ENCODE measurements at places on chromosomes 2 and 18.

DNA sequence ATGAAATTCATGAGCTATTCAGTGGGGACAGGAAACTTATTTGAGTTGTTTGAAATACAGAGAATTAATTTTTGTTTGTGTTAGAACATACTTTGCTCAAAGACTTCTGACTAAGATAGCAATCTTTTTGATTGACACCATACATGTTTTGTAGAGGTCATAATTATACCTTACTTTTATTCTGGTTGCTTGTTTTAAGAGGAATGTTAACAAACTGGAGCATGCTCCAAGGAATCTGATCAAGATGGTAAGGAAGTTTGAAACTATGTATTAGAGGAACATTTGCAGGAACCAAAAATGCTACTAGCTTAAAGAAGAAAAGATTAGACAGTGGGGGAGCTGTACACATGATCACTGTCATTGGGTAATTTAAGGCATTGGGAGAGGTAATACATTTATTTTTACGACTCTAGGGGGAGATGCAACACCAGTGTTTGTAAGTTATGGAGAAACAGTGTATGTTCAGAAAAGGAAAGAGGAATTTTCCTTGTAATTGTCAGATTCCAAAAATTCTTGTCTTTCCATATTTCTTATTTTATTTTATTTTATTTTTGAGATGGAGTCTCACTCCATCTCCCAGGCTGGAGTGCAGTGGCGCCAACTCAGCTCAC, 8.0 kb downstream of the AGFG1 start:
- DNase-seq = peak; percentile 38

DNA sequence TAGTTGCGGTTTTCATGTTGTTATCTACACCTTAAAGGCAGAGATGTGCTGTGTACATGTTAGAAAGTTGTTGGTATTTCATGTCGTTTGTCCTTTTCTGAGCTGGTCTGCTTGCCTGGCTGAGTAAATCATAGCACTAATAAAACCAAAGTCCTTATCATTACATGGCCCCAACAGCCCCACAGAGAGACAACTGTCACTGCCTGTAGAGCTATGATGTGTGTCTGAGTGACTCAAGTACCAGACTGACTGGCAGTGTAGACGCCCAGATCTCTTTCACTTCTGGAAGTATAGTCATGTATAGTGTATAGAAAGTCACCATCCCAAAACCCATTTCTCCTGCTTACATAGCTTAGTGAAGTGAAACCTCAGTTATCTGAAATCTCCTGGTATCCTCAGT, 4.3 kb downstream of the SOCS6 start:
- no peak for DNase-seq

- DNase-seq = no peak
These were observed 69.1 kb downstream of the TACR1 start for GRCh38 chr2:75130171-75130570.

DNA sequence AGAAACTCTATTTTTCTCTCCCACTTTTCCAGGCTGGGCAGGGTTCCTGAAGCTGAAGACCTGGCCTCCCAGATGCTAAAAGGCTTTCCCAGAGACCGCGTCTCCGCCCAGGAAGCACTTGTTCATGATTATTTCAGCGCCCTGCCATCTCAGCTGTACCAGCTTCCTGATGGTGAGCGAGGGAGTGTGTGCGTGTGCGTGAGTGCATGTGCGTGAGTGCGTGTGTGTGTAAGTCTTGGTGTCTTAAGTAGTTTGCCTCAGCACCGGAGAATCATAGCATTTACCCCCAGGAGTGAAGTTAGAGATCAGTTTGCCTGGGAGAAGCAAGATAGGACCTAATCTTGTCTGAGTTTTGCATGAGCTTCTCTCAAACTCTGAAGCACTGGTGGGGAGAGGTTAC, 73.7 kb downstream of the CDK15 start:
- peak; percentile 32 for DNase-seq

- DNase-seq = no peak
These were observed 5.4 kb downstream of the NBAS start for GRCh38 chr2:15555760-15556193.

- DNase-seq = peak; percentile 54
These were observed 54.8 kb upstream of the CCDC178 start for GRCh38 chr18:33495278-33495677.

- peak; percentile 57 for DNase-seq
These were observed 73.5 kb upstream of the LHCGR start for GRCh38 chr2:48829036-48829435.

- peak; percentile 5 for DNase-seq
These were observed 87.0 kb downstream of the GBX2 start for GRCh38 chr2:236081171-236081570.

DNA sequence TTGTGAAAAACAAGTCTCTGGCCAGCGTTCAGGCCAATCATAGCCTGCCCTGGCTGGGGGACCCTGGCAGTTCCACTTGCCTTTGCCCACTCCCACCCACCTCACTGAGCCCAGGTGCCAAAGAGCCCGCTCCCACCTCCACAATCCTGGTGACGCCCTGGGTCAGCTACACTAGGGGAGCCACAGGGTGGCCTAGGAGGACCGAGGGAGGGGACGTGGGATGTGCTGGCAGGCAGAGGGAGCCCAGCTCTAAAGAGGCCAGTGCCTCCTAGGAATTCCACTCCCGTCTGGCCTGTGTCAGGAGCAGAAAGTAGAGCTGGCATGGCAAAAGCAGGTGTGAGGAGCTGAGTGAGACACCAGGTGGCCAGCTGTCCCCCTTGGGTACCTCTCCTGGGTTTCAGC, 49.3 kb downstream of the TNS1 start:
- no peak for DNase-seq

GRCh38 chr2:152420363-152420762, 85.4 kb downstream of the FMNL2 start:
- DNase-seq = no peak

DNA sequence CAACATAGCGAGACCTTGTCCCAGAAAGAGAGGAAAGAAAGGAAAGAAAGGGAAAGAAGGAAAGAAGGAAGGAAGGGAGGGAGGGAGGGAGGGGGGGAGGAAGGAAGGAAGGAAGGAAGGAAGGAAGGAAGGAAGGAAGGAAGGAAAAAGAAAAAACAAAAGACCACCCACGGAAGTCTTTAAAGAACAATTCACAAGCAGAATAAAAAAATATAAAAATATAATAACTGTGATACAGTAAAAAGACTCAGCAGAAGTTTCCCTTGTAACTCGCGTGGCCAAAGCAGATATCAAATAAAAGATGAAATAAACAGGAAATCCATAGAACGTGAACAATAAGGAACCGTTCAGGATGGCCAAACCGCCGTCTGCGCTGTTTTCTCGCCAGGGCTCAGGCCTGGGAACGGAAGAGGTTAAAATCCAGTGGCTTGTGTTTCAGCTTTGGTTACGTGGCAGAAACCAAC, 1.2 kb upstream of the SLC1A4 start:
- no peak for DNase-seq

GRCh38 chr2:233290051-233290845, 17.4 kb upstream of the SAG start:
- no peak for DNase-seq

DNA sequence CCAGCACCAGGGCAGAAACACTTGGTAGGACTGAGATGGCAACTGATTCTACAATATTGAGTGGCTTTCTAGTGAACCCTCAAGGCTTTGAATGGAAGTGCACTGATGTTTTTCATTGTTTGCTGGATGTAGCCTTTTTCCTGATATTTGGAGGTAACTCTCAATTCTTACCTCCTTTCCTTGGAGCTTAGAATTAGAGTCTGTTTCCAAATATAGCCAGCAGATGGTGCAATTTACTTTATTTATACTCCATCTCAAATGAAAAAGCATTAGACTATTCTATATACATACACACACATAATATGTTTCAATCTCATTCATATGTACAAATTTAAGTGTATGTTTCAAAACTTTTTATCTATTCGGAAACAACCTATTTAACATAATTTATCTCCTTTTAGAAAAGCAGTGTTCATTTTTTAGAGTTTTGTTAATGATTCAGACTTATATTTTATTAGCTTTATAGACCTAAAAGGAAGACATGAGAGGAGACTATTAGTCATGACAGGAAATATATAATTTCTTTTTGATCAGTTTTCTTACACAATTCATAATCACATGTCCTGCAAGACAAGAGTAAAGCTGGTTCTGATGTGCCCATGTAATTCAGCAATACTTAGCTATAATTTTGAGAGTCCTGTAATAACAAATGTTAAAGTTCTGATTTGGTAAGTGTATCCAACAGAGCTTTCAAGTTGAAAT, 124.8 kb downstream of the NUP35 start:
- peak; percentile 32 for DNase-seq

DNA sequence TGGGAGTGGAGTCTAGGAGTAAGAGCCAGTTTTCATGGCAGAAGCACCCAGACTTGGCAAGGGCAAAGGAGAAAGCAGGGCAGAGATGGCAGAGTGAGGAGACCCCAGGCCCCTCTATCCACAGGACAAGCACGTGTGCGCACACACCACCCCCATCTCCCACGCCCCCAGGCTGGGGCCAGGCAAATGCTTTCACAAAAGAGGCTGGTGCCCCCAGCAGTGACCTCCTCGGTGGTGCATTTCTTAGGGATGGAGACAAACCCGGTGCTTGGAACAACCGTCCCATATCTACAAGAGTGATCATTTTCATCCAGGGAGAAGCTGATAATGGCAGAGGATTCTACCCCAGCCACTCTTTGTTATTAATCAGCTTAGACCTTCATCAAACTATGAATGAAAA, 62.0 kb downstream of the KCNF1 start:
- no peak for DNase-seq

DNA sequence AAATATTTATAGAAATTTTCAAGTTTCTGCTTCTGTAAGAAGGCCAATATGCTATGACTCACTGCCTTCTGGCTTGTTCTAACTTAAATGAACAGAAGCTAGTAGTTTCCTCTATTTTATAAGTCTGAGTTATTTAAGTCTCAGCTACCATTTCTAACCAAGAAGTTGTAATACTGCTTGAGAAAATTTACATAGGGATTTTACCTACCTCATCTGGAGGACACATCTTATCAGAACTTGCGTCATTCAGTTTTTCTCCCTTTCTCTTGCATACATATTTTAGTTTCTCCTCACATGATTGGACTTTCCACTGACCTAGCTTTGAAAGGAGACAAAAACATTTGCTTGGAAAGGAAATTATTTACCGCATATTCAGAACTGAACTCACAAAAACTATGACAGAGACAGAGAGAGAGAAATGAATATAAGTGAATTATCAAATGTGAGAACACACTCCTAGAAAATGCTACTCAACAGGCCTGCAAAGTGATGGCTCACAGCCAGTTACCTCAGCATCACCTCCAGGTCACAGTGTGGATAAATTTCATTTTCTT, 81.1 kb upstream of the CD302 start:
- peak; percentile 25 for DNase-seq

- no peak for DNase-seq
These were observed 16.3 kb downstream of the ST6GAL2 start for GRCh38 chr2:106869512-106870275.

GRCh38 chr2:100244881-100245605, 77.3 kb downstream of the LONRF2 start:
- peak; percentile 51 for DNase-seq

DNA sequence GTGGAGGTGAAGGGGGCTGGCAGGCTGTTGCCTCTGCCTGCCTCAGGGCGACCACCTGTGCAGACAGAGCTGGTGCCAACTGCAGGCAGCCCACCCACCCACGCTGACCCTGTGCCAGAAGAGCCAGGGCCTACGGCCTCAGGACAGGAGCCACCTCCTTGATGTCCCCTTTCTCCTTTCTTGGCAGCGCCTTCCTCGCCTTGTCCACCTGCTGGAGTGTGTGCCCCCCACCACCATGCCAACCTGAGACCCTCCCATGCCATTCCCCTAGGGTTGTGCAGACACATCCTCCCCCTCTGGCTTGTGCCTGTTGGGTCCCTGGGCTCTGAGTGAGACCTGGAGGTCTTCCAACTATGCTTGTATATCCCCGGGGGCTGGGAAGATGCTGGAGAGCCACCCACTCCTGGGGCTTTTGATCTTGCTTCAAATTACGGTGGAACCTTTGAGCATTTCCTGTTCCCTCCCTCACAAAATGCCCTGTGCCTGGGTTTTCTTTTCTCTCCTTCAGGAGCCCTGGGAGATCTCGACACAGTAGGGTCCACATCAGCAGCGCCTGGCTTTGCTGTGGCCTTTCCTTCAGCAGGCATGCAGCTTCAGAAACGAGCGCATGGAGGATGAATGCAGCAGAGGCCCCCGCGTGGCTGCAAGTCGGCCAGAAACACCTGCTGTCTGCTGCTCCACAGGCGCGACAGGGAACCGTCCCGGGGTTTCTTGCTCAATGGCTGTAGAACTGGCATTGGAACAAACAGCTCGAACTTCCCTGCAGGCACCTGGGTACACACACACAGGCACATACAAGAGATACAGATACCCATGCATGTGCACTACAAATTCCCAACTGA, 65.9 kb upstream of the SH3RF3 start:
- no peak for DNase-seq

DNA sequence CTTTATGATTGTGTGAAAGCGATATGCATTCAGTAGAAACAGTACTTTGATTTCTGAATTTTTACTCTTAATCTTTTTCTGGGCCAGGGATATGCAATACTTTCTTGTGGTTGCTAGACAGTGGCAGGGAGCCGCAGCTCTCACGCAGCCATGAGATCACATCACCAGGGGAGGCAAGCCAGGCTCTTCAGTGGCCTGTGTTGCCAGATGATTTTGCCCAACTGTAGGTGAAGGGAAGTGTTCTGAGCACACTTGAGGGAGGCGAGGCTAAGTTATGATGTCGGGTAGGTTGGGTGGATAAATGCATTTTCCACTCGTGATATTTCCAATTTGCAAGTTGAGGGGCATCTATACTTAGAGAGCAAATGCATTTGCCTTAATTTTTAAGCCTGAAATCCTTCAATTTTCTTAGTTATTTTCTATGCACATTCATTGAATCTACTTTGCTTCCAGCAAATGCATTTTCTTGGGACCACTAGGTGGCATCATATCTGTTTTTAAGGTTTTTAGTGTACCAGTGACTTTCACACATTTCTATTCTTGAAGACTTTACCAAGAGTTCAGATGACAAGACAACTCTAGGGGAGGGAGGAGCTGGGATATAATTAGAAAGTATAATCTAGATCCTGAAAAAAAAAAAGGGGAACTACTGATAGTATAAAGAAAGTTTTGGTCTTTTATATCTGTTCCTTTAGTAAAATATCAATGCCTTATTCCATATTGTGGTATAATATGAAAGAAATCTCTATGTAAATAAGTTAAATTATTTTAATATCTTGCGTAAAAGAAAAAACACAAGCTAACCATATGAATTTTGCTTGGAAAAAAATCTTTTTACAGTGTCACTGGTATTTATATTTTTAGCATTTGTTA, 643.3 kb downstream of the SOCS6 start:
- peak; percentile 13 for DNase-seq

DNA sequence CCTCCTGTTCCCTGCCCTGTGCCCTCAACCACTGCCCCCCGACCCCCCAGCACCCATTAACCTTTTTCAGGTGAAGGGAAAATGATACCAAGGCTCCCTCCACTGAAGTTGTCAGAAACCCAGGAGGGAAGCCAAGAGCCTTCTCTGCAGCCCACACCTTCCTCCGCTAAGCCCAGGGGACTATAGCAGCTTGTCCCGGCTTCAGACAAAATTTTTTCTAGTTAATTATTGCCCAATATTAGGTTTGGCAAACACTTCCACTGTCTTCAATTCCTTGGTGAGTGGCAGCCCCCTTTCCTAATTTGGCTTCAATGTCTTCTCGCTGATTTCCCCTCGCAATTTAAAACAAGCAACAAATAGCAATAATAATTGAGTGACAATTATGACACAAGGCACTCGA, 23.9 kb downstream of the RFX8 start:
- no peak for DNase-seq

GRCh38 chr2:70596739-70597138, 43.1 kb upstream of the TGFA start:
- DNase-seq = no peak

- DNase-seq = no peak
These were observed 311.9 kb downstream of the NRXN1 start for GRCh38 chr2:50719837-50720696.

All from fibroblast of skin of right quadriceps (primary cell).